ENCODE measurements at places on chromosomes 12 and 14.

- no peak for DNase-seq
Measured at GRCh38 chr14:27750114-27750513, 1016.5 kb upstream of the FOXG1 start.

- DNase-seq = no peak
Measured at GRCh38 chr12:89038831-89039512, 313.3 kb downstream of the DUSP6 start.

- DNase-seq = no peak
Measured at GRCh38 chr12:66678338-66679275, at the start of gene GRIP1. TSS of gene GRIP1 (minus strand) at chr12:66679076. CDS start at chr12:66678904, 172 bp downstream.

DNA sequence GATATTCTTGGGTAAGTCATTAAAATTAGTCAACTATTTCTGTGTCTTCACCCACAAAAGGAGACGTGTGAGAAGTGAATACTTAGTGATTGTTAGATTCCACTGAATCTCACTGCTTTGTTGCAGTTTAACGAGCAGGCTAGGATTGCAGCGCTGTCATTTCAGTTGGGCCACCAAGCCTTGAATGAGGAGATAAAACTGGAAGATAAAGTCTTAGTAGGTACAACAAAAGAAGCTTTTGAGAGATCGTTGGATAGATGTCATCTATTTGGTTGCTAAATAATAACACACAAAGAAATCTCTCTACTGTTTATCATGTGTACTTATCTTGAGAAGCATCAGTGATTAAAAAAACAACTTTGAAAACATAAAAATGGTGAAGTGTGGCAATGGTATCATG, 132.3 kb downstream of the RGS6 start:
- no peak for DNase-seq

DNA sequence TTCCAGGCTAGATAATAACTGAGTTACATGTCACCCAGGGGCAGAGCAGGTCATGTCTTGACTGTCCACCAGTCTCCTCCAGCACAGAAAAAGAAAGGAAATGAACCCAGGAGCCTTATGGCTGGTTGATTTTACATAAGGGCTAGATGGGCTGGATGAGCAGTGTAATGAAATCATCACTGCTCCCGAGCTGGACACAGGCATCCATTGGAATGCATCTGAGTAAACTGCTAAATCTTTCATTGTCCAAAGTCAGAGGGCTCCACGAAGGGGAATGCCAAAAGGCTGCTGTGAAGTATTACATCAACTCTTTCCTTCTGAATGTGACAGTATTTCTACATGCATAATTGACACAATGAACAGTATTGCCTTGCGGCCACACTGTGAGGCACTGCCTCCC, 30.1 kb upstream of the TSPAN11 start:
- no peak for DNase-seq

DNA sequence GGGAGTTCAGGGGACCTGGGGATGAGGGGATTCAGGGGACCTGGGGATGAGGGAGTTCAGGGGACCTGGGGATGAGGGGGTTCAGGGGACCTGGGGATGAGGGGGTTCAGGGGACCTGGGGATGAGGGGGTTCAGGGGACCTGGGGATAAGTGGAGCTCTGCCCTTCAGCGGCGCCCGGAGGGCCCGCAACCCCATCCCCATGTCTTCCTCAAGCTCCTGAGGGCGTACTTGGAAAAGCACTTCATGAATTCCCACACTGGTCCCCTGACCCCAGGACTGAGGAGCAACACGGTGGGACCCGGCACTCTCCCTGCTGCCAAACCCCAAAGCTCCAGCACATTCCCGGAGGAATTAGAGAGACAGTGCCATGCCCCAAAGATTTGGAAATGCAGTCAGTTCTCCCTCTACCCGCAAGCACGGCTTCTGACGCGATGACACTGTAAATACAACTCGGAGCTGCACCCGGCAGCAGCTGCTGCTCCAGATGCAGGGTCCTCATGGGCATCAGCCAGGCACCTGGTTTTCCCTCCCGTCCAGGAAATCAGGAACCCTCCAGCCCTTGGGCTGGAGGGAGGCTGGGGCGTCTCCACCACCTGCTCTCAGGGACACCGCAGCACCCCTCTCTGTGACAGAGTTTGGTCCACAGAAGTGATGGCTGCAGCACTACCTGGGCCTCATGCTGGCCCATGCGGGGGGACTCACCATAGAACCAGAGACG, 32.8 kb upstream of the C14orf180 start:
- DNase-seq = no peak

DNA sequence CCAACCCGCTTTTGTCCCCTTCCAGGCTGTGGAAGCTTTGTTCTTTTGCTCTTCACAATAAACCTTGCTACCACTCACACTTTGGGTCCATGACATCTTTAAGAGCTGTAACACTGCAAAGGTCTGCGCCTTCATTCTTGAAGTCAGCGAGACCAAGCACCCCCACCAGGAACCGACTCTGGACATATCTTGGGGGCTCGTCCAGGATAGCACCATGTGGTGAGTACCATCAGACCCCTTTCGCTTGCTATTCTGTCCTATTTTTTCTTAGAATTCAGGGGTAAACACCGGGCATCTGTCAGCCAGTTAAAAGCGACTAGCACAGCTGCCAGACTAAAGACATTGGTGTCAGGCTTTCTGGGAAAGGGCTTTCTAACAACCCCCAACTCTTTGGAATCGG, 137.6 kb upstream of the PPFIA2 start:
- no peak for DNase-seq

- DNase-seq = no peak
Measured at GRCh38 chr12:92039046-92039445, 106.6 kb downstream of the BTG1 start.

DNA sequence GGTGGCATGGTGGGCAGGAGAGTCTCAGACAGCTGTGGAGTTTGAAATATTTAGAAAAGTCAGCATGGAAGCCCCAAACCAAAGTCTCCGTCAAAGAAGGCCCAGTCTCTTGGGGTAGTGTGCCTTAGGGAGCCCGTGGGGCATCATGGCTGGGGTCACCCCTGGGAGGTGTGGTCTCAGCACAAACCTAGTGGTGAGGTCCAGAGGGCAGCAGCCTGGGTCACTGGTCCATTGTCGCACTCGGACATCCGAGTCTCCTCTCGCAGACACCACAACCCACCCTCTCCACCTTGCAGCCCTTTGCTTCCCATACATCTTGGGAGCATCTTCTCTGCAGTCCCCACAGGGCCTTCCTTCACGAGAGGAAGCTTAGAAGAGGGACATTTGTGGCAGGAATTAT, 588.0 kb upstream of the TMEM132C start:
- no peak for DNase-seq

DNA sequence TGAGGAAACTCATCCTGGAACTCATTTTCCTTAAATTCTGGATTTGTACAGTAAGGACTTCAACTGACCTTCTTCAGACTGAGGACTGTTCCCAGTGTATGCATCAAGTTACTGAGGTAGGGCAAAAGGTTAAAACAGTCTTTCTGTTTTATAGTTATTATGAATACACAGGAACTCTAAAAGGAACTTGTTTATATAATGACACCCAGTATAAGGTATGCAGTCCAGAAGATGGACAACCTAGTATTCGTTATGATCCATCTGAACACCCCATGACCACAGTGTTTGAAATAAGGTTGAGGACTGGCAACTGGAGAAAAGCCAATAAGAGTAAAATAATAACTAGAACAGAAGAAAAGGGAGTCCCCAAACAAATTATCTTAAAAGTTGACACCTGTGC, 779.9 kb upstream of the TMEM132C start:
- DNase-seq = no peak

DNA sequence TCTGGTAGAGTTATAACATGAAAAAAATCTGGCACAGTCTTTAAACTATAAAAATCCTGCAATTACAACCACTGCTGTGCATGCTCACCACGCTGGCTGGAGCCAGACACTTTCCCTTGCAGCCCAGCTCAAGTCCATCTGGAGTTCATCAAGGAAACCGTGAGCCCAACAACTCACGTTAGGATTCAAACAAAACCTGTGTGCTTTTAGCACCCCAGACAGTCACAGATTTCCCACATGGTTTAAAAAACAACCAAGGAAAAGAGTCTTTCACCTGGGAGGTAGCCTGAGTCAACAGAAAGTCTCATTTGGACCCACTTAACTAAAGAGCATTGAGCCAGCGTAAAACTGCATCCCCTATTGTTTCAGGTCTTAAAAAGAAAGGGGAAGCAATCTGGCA, 4.7 kb downstream of the LRIG3 start:
- peak; percentile 30 for DNase-seq

All from NCI-H187 (cell line).